ENCODE measurements at places on chromosomes 5 and 9.

GRCh38 chr5:107500840-107501239 lies 169.9 kb downstream of the EFNA5 start:
- DNase-seq, result no peak

GRCh38 chr9:129289883-129290282 lies 111.8 kb upstream of the IER5L start:
- no peak for DNase-seq

- no peak for DNase-seq
Observed at GRCh38 chr5:53323943-53324642, 156.3 kb upstream of the FST start.

GRCh38 chr5:161446655-161447054 lies 99.9 kb downstream of the GABRB2 start:
- no peak for DNase-seq

GRCh38 chr9:89868100-89868499 lies 263.3 kb downstream of the GADD45G start:
- no peak for DNase-seq

DNA sequence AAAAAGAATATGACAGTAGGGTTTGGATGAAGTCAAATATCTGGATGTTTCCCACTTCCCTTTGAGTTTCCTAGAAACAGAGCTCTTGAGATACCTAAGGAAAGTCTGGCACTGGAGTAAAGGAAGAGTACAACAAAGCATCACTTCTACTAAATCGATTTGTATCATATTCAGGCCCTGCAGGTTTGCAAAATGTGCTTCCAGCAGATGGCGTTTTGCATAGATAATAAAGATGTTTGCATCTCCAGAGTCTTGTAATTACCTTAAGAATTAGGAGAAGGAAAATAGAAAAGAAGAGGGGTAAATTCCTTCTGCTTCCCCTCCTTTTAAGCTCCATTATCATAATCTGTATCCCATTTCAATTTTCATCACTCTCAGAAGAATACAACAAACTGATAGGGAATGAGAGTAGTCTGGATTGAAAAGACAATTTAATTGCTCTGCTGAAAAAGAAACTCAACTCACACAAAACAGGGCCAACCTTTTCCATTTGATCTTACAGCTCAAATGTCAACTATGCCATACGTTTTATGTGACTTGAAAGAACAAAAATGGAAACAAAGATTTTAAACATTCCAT lies 380.4 kb downstream of the PTPRD start:
- no peak for DNase-seq

- DNase-seq, result no peak
Observed at GRCh38 chr9:27303219-27303618, 6.3 kb upstream of the EQTN start.

DNA sequence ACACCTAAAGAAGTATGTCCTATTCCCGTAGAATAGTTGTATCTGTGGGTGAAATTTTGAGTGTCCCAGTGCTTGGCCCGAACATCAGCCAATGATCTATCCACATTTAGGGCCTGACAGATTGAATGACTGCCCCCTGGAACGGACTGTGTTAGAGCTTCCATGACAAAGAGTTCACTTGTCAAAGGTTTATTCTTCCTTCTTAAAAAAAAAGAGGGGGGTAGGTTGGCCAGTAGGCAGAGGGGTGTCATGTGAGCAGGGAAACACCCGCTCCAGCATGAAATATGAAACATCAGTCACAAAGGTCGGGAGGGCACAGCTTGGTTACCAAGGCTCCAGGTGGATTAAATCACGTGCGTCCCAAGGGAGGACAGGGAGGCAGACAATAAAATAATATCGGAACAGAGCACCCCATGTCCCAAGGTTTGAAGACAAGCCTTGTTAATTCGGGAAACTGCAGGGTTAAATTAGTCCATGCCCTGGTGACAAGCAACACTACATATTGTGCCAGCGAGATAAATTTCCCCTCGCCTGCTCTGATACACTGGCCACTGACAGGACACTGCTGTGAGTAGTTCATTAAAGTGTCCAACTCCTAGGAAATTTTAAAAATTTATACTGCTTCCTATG lies 401.2 kb downstream of the IRX1 start:
- DNase-seq, result no peak

DNA sequence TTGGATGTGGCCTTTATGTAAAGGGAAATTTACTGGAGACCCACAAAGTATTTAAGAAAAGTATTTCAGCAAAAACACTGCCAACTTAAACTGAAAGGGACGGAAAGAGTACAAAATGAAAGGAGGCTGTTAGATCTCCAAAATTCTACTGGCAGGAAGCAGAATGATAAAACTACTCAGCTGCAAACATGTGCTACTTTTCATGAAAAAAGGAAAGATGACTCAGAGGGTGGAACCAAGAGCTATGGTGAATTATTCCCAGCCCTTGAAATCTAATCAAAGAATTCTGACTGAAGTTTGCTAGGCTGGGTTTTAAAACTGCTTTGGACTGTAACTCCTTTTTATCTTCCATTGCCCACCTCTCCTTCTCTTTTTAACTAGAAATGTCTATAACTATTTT lies 58.6 kb upstream of the ZBED3 start:
- DNase-seq, result no peak

GRCh38 chr9:16062542-16063240 lies 509.8 kb downstream of the CCDC171 start:
- no peak for DNase-seq

- no peak for DNase-seq
Observed at GRCh38 chr5:97931829-97932228, 748.8 kb upstream of the RIOK2 start.

Measured in stimulated activated CD4-positive, alpha-beta T cell treated with anti-CD3 and anti-CD28 coated beads, Interleukin-15, amount 100 ng/mL, for 48 hours (primary cell).